ENCODE measurements at places on chromosomes 2 and 18.

GRCh38 chr2:41393621-41394020 lies 654.2 kb upstream of the PKDCC start:
- DNase-seq = no peak

- no peak for DNase-seq
Observed at GRCh38 chr18:51234117-51235008, 36.9 kb upstream of the MEX3C start.

DNA sequence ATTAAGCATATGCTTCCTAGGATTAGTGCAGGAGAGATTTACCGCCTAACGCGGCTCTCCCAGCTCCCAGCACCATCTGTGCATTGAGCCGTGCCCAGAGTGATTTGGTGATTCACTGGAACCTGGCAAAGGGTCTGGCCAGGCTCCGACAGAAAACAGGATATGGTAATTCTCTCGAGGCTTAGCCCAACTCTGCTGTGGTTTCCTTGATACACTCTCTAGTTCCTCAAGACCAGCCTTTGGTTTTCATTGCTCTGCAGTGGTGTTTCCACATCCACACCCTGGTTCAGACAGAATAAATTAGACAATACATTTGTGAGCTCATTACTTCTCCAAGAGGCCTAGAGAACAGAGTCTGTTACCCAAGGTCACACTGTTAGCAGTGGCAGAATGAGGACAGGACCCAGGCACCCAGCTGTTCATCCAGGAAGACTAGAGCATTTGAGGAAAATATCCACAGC lies 23.0 kb upstream of the SMAD2 start:
- DNase-seq = no peak

GRCh38 chr18:48391868-48392267 lies 17.3 kb downstream of the ZBTB7C start:
- no peak for DNase-seq

DNA sequence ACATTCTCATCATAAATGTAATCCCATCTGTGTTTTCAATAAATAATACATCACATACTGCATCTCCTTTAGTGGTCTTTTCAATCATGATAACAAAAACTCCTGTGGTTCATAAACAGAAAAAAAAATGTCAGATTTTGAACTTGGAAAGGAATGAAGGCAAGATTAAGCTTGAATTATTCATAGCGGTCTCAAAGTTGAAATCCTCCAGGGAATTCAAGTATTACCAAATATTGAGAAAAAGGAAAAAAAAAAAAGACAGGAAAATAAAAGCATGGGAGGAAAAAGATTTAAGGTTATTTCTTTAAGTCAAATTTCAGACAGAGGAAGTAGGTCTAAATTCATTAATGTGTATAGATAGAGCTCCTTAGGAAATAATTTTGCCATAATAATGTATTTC lies 92.1 kb downstream of the COLEC12 start:
- no peak for DNase-seq

All from caudate nucleus (tissue), 63 donors.